ENCODE measurements at places on chromosomes 13 and 19.
A peak's percentile ranks its signal among the peaks of the same experiment; 100 is the strongest.

- DNase-seq: no peak
Measured at GRCh38 chr13:25377244-25377962, 5.6 kb downstream of the ATP8A2 start.

DNA sequence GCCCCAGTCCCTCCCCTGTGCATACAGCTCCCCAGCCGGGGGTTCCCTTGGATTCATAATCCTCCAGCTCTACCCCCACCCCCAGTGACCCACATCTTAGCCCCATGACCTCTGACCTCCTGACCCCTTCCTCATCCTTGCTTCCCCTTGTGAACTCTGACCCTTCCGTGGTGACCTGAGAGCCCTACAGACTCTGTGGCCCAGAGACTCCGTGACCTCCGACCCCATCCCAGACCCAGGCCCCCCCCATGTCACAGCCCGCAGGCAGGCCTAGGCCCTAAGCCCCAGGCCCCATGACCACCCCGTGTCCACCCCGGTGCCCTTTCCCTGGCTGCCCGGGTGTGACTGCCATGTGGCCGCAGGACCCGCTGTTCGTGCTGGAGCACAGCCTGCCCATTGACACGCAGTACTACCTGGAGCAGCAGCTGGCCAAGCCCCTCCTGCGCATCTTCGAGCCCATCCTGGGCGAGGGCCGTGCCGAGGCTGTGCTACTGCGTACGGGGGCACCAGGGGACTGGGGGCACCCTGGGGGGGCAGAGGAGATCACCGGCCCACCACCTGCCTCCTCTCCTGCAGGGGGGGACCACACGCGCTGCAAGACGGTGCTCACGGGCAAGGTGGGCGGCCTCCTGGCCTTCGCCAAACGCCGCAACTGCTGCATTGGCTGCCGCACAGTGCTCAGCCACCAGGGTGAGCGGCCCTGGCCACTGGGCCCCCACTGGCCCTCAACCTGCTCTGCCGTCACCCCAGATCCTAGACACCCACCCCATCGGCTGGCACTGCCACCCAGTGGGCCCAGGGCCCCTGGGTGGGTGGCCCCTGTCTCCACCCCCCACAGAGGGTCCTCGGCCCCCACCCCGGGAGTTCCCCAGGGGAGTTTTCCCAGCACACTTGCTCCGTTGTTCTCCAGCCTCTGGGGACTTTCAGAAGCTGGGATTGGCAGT, 2.4 kb upstream of the SPIB start:
- no peak for DNase-seq

DNA sequence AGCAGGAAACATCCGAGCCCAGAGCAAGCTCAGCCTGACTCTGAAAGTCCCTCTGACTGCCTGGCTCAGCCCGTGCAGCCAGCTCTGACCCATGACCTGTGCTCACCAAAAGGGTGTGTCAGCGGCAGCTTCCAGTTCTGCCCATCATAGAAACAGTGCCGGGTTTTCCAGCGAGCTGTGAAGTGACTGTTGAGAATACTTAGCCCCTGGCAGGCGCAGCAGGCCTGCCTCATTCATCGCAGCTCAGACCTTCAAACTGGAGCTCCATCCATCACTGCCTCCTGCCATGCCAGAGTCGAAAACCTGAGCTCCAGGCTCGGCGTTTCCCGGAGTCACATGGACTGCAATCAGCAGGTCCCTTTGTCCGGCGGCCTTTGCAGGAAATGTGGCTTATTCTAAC, 16.3 kb upstream of the GSX1 start:
- DNase-seq: no peak

DNA sequence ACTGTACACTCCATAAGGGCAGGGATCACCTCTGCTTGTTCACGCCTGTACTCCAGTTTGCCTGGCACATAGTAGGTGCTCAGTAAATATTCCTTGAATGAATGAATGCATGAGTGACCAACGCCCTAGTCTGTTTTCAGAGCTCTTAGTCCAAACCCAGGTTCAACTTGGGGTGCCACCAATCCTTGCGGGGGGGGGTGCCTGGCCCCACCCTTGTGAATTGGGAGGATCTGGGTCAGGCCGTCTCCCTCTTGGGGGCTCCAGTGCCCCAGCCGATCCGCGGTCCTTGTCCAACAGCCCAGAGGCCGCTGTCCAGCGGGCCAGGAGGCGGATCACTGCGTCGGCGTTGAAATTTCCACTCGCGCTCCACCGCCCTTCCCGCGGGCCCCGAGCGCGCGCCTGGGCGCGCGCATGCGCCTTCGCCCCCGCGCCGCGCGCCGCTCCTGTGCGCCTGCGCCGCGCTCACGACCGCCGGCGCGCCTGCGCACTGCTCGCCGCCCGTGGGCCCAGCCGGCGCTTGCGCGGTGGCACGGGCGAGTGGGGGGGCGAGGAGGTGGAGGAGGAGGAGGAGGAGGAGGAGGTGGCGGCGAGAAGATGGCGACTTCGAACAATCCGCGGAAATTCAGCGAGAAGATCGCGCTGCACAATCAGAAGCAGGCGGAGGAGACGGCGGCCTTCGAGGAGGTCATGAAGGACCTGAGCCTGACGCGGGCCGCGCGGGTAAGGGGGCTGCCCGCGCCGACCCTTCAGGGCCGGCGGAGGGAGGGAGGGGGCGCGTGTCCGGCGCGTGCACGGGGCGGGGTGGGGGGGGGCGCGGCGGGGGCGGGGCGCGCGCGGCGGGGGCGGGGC, at the start of gene CRTC1:
TSS of gene CRTC1 (plus strand) at position 572 of the 849 bp plus-strand sequence. CDS start at position 595, 23 bp downstream.
- peak; percentile 43 for DNase-seq

DNA sequence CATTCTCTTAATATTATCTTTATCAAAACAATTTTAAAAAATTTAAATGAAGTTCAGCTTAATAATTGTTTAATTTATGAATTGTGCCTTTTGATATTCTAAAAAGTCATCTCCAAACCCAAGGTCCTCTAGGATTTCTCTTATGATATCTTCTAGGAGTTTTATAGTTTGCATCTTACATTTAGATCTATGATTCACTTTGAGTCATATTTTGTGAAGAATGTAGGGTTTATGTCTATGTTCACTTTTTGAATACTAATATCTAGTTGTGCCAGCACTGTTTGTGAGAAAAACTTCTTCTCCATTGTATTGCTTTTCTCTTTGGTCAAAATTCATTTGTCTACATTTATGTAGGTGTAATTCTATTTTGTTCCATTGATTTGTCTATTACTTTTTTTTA, 1068.4 kb upstream of the SPRY2 start:
- no peak for DNase-seq
